ENCODE measurements at places on chromosomes 1 and 21.

GRCh38 chr1:102588536-102588935 lies 519.8 kb downstream of the COL11A1 start:
- no peak for DNase-seq

DNA sequence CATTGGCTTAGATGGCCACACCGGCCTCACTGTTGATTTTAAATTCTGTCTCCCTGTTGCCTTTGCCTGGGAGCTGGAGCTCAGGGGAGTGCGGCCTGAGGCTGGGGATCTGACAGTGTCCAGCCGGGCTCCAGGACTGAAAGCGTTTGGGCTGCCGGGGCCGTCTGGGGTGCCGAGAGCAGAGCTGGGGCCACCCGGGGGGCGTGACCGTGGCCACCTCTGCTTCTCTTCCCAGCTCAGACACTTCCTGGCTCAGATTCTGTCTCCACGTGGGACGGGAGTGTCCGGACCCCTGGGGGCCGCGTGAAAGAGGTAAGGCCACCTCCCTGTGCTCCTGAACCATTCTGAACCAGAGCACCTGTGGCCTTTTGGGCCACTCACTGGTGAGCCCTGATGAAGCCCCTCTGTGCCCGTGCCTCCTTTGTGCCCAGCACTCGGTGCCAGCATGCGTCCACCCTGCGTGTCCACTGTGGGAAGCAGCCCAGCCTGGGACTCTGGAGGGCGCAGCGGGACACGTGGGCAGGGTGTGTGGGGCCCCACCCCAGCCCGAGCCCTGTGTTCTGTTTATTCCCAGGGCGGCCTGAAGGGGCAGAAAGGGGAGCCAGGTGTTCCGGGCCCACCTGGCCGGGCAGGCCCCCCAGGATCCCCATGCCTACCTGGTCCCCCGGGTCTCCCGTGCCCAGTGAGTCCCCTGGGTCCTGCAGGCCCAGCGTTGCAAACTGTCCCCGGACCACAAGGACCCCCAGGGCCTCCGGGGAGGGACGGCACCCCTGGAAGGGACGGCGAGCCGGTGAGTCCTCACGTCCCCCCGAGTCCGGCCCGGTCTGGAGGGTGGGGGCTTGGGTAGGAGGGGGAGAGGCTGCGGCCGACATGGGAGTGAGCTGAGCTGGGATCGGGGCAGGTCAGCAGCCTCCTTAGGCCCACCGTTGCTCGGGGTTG lies 64.8 kb downstream of the SLC19A1 start:
- no peak for DNase-seq

DNA sequence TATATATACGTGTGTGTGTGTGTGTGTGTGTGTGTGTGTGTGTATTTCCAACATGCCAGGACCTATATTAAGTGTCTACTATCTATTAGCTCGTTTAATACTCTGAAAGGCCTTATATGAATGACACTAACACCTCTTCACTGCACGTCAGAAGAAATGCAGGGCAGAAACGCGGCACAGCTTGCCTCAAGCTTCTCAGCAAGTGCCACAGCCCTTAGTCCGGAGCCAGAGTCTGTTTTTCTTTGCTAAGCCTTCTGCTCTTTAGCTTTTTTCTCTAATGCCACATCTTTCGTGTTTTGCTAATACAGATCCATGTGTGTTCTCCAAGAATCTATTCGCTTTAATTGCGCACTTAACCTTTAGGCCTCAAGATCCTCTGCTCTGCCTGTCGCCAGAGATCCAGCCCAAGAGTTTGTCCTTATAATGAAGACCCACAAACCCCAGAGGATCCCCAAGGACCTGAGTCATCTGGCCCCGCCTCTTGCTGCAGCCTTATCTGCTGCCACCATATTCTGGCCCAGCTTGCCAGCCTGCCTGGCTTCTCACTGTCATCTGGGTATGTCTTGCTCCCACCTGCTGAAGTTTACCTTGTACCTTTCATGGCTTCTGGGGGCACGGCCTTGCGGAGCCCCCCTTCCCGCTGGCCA lies 2.0 kb upstream of the TRIM58 start:
- no peak for DNase-seq

DNA sequence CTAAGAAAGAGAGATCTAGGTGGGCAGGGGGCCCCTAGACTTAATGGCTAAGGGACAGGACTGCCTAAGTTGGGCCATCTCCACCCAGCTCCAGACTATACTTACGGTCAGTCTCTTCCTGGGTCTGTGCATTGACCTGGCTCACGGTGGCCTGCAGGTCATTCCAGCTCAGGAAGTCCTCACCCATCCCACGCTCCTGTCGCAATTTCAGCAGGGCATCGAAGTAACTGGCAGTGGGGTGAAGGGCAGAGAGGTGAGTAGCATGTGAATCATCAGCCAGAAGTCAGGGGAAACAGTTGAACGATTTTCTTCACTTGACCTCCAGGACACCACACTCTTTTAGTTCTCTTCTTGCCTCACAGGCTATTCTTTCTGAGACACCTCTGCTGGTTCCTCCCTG lies 20.5 kb downstream of the IQGAP3 start:
- no peak for DNase-seq

DNA sequence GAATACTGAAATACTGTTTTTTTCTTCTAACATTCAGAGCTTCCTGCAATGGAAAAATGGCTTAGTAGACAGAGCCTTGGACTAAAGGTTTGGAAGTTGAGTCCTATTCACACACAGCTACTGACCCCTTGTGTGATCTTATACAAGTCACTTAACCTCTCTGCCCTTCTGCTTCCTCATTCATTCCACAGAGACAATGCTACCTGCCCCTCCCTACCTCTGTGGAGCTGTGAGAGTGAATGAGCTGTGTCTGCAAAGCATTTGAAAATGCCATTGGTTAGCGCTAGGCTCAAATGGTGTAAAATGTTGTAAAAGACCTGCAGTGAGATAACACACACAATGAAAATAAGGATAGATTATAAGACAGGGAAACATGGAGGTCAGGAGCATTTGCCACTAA lies 214.4 kb downstream of the BARHL2 start:
- no peak for DNase-seq

DNA sequence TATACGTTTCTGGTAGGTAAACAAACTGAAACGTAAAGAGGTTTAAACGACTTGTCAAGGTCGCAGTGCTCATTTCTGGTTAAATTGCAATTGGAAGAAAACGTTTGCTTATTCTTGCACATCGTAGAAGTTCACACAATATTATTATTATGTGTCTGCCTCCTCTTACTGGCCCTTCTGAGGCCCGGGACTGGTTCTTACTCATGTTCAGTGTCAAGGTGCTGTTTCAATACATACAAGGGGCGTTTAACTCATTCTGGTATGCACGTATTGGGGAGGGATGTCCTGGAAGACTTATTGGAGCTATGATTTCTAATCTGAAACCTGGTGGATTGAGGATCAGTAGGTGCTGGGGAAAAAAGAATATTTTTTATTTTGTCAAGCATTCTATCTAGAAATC lies 932 bp downstream of the RPF1 start:
- no peak for DNase-seq

- no peak for DNase-seq
These were observed 46.5 kb upstream of the C8B start for GRCh38 chr1:57012315-57012714.

DNA sequence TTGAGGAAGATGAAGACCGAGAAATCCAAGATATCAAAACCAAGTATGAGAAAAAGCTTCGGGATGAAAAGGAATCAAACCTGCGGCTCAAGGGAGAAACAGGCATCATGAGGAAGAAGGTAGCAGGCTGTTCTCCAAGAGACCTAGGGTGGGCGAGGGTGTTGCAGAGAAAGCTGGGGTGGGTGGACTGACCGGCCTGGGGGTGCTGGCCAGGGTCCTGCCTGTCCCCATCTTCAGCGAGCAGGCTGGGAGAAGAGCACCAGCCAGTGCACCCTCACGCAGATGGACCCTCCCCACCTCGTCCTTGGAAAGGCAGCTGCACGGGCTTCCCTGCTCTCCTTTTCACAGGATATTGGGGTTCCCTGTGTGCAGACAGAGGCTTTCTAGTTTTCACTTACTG lies 46.9 kb upstream of the TMEM125 start:
- DNase-seq, result no peak

GRCh38 chr1:9589144-9589718 lies 520 bp downstream of the TMEM201 start:
- peak; percentile 21 for DNase-seq

GRCh38 chr1:185393815-185394214 lies 76.8 kb upstream of the IVNS1ABP start:
- no peak for DNase-seq

GRCh38 chr1:52574594-52574993 lies 21.7 kb upstream of the TUT4 start:
- no peak for DNase-seq

- DNase-seq, result no peak
These were observed 27.2 kb downstream of the SYT6 start for GRCh38 chr1:114126261-114127095.

GRCh38 chr1:156549831-156550230 lies 22.5 kb downstream of the IQGAP3 start:
- DNase-seq, result no peak

DNA sequence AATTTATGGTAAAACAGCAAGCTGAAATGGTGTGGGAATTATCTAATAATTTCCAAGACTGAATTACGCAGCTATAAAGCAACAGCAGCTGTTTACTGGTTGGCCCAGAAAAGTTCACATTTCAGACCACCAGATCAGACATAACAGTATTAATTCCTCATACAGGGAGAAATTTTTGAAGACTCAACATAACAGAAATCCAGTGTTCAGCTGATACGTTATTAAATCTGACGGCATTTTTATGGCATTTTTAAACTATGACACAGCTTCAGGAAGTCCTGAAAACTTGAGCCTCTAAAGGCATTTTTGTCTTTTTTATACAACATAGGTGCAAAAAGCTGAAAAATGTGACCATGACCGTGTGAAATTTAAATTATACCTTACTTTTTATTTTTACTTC lies 91.2 kb downstream of the APP start:
- DNase-seq, result no peak

- no peak for DNase-seq
These were observed 549.1 kb downstream of the PTBP2 start for GRCh38 chr1:97270508-97271307.

DNA sequence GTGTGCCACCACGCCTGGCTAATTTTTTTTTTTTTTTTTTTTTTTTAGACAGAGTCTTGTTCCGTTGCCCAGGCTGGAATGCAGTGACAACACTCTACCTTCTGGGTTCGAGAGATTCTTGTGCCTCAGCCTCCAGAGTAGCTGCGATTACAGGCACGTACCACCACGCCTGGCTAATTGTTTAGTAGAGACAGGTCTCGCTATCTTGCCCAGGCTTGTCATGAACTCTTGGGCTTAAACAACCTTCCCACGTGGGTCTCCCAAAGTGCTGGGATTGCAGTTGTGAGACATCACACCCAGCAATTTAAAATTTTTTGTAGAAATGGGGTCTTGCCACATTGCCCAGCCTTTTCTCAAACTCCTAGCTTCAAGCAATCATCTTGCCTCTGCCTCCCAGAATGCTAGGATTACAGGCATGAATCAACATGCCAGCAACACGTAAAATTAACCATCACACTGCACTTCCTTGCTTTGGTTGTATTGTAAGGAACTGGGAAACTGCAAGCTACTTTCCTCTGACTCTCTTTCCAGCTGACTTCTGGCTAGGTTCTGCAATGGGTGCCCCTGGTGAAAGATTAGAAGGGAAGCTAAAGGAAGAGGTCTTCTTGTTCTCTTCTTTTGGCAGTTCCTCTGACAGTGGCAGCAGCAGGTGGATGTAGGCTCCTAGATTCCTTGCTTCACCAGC lies 13.9 kb upstream of the IL6R start:
- no peak for DNase-seq

- no peak for DNase-seq
These were observed 709.4 kb downstream of the MATN1 start for GRCh38 chr1:30014031-30014430.

DNA sequence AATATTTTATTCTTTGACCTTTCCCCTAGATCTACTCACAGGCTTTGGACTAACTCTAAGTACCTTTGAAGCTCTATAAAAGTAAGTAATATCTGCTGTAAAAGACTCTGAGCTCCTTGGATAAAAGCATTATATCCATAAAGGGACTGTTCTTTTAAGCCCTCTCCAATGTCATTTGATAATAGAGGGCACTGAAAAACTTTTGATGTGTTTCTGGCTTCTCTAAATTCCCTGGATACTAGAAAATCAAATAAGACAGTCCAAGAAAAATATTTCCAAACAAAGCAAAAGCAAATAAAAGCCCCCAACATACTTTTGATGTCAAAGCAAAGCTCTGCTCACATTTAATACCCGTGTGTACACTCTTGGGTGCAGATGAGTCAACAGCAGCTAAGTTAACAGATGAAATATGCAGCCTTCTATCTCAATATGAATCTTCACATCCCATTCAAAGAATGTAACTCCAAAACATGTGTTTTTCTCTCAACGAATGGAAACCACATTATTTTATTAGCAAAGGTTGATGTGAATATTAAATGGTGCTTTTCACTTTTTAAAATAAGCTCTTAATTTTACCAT lies 230.3 kb downstream of the CENPF start:
- DNase-seq, result no peak

DNA sequence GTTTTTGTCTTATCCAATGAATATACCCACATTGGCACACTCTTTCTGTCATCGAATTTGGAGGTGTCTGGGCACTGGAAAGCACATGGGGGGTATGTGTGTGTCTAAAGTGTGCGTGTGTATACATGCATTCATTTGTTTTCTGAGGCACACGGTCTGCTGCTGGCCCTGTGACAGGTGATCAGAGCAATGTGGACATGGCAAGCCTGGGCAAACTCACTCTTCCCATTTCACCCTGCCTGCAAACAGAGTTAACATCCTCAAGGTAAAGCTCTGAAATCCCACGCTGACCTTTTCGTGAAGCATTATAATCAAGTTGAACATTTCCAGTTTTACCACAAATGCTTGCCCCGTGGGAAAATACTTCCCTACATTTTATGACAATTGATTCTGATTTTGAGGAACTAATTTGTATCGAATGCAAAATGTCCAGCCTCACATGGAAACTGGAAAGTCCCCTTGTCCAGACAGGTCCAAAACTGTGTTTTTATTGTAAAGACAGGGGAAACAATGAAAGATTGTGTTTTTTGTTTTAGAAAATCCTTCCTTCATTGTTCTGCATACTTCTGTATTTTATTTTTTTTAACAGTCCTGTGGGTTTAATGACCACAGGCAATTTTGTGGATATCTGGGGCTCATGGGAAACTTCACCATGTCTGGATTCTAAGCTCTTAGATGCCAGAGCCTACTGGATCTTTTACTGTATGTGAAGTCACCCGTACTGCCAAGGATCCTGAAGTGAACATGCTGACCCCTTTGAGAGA lies 160.9 kb downstream of the PBX1 start:
- DNase-seq, result no peak

- peak; percentile 63 for DNase-seq
These were observed 15.7 kb downstream of the ABCG1 start for GRCh38 chr21:42234464-42235241.

Data from activated CD8-positive, alpha-beta memory T cell treated with anti-CD3 and anti-CD28 coated beads for 1 hour (primary cell).